ENCODE measurements at places on chromosomes 11 and 22.
A peak's percentile ranks its signal among the peaks of the same experiment; 100 is the strongest.

DNA sequence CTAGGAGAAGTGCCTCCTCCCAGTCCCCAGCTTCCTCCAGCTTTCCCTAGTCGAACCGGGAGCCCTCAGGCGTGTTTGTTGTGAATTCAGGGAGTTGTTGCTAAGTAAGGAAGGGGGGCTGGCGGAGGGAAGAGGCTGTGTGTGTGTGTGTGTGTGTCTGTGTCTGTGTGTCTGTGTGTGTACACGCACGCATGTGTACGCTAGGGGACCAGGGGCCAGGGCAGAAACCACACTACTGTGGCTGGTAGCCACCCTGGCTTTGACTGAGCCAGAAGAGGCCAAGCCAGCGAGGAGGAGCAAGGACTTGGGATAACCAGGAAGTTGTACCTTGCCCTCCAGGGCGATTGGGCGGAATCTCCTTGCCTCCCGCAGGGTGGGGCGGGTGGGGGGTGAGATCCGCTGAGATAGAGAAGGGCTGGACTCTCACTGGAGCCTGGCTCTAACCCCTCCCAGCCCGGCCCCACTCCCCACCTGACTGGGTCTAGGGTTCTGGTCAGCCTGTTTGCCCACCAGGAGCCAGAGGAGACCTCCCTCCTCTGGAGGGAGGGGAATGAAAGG is 7.5 kb downstream of the BCL9L start:
- DNase-seq, result no peak

- DNase-seq, result no peak
Measured at GRCh38 chr11:77320351-77320750, 18.9 kb upstream of the GDPD4 start.

GRCh38 chr22:46827781-46828180 is 65.3 kb downstream of the TBC1D22A start:
- DNase-seq, result no peak

DNA sequence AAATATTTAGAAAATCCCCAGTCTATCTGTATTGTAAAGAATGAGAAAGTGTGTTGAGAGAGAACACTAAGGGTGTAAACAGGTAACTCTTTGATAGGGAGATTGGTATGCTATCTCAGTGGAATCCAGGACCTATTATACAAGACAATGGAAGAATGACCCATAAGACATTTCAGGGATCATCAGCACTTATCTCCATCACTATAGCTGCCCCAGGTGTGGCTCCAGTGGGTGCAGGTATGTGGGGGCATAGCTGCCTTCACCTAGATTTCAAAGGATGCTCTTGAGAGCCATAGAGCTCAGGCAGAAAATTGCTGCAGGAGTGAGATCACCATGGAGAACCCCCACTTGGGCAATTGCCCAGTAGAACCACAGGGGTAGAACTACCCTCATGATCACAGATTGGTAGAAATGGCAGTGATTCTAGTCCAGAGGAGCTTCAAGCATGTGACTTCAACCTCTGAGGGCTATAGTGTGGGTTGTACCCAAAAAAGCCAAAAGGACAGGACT is 252.3 kb upstream of the TBCEL start:
- DNase-seq, result no peak

DNA sequence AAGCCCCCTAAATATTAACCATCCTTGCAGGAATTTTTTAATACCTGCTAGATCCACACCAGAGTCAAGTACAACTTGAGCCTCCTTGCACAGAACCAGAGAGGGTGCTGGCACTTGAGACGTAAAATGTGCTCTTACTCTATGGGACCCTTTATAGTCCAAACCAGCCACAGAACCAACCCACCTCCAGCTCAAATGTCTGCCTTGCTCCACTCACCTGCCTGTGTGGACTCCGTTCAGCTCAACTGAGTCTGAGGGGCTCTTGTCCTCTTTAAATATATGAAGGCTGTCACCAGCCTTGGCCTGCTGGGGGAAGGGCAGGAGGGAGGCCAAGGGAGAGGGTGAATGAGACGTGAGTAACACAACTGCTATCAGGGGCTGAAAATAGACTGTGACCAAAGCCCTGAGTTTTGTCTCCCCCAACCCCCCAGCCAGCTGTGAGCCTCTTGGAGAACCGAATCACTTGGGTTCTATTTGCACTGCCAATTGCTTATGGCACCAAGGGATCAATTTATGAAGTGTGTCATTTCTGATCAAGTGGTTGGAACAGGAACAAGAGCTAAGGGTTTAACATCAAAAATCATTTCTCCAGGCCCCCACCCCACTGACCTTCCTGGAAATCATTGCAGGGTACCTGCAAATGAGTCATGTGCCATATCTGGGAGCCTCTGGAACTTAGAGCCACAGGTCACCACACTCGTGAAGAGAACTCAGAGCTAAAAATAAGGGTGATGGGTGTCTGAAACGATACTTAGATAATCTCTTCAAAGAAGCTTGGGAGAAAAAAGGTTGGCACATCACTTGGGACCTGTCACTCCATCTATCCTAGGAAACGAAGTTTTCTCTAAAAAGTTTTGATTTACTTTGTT is at the start of gene CSRP3:
Gene CSRP3 (minus strand): TSS at position 247 of the 869 bp plus-strand sequence. CDS start 9,535 bp downstream, outside the sequence.
- DNase-seq, result no peak

DNA sequence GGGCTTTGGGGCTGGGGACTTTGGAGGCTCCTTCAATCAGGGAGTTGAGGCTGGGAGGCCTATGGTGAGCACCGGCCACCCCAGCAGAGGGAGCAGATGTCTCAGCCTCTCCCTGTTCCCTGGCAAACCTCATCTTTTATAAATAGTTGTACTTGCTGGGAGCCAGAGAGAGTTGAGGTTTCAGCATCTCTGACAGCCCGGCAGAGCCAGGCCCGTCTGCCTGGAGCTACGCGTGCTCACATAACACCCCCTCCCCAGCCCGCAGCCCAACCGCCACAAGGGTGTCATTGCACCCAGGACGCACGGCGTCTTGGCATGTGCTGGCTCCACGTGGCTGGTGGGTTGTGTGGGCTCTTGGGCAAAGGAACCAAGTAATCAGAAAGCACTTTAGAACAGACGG is 127.1 kb downstream of the CHST1 start:
- no peak for DNase-seq

GRCh38 chr11:64536396-64536941 is 54.6 kb upstream of the SLC22A12 start:
- DNase-seq, result no peak

GRCh38 chr22:22684580-22685561 is 40.5 kb downstream of the GGTLC2 start:
- peak; percentile 38 for DNase-seq

DNA sequence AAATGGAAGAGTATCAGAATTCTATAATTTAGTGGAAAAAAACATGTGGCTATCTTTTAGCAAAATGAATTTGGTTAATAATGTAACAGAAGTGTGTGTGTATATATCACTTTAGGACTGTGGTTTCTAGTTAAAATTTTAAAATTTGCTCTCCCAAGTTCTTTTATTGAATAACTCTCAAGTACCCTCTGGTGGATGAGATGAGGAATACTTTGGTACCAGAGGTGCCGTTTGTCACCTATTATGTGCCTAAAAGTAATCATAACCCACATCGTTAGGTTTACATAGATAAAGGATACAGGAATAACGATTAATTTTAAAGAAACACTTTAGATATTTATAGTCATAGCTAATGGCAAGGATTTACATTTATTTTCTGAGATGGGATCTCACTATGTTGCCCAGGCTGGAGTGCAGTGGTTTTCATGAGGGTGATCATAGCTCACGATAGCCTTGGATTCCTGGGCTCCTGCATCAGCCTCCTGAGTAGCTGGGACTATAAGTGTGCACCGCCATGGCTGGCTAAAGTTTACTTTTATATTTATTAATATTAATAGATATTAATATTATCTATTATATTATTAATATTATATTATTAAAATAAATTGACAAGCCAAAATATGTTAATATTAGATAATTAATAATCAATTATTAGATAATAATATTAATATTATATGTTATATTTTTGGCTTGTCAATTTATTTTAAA is 66.7 kb upstream of the CAPRIN1 start:
- DNase-seq, result no peak

- DNase-seq, result no peak
Measured at GRCh38 chr11:130606178-130606577, 157.7 kb downstream of the ADAMTS15 start.

DNA sequence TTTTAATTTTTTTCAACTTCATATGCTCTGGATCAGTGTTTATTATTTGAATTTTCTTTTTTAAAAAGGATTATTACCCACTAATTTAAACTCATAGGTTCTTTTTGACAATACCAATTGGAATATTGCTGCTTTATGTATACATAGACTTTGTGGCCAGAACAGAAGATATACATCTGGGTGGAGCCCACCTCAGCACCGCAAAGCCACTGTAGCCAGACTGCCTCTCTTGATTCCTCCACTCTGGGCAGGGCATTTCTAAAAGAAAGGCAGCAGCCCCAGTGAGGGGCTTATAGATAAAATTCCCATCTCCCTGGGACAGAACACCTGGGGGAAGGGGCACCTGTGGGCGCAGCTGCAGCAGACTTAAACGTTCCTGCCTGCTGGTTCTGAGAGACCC is 10.6 kb upstream of the C11orf58 start:
- DNase-seq, result no peak

GRCh38 chr11:45176996-45177395 is 30.6 kb downstream of the PRDM11 start:
- no peak for DNase-seq

DNA sequence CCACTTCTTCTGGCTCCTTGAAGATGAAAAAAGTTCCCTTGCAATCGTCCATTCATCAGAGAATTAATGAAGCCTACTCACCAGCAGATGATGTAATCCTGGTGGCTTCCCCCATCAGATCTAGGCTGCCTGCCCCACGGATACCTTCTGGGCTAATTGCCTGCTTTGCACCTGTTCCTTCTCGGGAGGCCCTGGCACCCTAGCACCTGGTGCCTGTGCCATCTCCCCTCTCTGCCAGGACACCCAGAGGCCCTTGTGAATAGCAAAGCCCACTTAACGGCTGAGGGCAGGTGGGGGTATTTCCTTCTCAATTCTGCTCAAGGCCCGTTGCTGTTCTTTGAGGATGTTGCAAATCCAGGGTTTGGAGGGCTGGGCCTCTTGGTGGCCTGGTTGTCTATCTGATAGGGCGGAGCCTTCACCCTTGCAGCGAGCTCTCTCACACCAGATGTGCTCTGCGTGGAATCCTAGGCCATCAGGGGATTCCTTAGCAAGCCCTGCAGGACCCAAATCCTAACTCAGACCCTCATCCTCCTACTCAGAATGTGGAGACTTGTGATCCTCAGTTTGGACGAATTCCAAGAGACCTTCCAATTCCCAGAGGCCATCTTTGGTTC is at the start of gene LMO2:
Gene LMO2 (minus strand): TSS at position 363 of the 614 bp plus-strand sequence. CDS start 22,360 bp downstream, outside the sequence.
- DNase-seq, result no peak

GRCh38 chr22:40020956-40021355 is 26.2 kb downstream of the FAM83F start:
- DNase-seq, result no peak

GRCh38 chr22:46742576-46743221 is 4.6 kb upstream of the CERK start:
- DNase-seq, result no peak

Data from glutamatergic neuron (in vitro differentiated cells).